ENCODE measurements at places on chromosomes 5 and 9.

DNA sequence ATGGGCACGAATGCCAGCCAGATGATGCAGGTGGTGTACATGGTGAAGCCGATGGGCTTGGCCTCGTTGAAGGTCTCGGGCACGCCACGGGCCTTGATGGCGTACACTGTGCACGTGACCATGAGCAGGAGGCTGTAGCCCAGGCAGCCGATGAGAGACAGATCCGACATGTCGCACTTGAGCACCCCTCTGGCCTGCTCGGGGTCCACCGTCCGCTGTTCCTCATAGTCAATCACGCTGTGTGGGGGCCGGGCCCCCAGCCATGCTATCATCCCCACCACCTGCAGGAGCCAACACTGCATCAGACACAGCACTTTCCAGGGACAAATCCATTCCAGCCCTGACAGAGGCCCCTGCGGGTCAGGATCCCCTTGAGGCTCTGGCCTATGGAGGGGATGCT lies 12.2 kb downstream of the GRM6 start:
- DNase-seq: no peak

- no peak for DNase-seq
Observed at GRCh38 chr9:90274725-90275124, 367.9 kb downstream of the DIRAS2 start.

DNA sequence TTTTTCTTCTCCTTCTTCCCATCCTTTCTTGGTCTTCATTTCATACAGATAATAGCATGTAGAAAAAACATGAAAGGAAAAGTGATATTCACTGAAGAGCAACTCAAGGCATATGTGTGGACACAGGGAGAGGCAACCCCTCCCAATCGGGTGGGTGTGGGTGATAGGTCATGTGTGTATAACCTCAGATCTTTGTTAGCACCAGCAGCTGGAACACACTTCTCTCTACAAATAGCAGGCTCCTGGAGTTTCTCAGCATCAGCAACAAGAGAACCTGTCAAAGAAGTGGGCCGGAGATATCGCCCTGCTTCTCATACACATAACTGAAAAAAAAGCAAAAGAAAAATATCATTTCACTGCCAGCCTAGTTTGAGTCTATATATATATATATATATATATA lies 426.4 kb downstream of the DTWD2 start:
- DNase-seq: no peak

GRCh38 chr9:84238652-84239051 lies 101.9 kb downstream of the SLC28A3 start:
- peak; percentile 23 for DNase-seq

All from fibroblast of pulmonary artery (primary cell).